Activated CD4-positive, alpha-beta T cell treated with anti-CD3 and anti-CD28 coated beads for 24 hours (primary cell): ENCODE measurements at places on chromosomes 1 and 21.

DNA sequence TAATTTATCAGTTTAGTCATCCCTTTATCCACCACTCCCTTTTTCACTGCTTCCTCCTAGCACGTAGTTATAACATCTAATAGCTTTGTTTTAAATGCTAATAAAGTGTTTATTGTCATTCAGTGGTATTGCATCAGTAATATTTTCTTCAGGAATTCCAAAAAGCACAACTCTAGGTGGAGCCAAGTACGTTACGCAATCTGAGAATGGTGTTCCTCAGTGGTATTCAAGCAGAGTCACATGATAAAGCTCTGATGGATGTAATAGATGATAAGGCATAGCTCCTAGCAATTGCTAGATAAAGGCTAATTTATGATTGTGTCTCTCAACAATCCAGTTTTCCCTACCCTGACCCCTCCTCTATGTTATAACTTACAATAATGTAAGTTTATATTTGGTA lies 494.6 kb upstream of the ADGRL4 start:
- no peak for DNase-seq

DNA sequence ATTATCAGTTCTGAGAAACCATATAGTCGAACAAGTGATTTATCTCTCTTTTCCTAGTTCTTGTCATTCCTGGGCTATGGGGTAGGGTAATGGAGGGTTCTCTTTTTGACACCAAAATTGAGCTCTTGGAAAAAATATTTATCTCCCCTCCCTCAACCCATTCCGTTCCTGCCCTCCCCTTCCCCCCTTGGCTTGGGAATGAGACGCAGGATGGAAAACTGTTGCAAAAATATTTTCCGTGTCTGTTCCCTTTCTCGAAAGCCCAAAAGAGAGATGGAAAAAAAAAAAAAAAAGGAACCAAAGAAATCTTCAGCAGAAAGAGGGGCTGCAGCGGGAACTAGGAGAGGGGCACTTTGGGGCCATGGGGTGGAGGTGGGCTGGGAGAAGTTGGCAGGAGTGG lies 766 bp downstream of the ATP2B4 start:
- no peak for DNase-seq

DNA sequence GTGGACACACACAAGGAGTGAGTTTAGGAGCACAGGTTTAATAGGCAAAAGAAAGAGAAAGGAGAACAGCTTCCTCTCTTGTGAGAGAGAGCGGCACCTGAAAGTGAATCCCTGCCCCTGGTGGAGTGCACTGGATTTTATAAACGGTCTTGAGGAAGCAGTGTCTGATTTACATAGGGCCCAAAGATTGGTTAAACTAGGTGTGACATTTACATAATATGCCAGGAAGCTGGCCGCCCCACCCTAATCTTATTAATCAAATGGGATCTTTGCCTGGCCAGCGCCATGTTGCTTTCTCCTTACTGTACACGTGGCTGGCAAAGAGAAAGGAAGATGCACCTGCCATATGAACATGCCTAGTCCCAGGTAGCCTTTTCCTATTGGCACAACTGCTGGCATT lies 38.7 kb downstream of the CFH start:
- DNase-seq = no peak

GRCh38 chr1:71785000-71785399 lies 497.3 kb downstream of the NEGR1 start:
- DNase-seq = no peak

DNA sequence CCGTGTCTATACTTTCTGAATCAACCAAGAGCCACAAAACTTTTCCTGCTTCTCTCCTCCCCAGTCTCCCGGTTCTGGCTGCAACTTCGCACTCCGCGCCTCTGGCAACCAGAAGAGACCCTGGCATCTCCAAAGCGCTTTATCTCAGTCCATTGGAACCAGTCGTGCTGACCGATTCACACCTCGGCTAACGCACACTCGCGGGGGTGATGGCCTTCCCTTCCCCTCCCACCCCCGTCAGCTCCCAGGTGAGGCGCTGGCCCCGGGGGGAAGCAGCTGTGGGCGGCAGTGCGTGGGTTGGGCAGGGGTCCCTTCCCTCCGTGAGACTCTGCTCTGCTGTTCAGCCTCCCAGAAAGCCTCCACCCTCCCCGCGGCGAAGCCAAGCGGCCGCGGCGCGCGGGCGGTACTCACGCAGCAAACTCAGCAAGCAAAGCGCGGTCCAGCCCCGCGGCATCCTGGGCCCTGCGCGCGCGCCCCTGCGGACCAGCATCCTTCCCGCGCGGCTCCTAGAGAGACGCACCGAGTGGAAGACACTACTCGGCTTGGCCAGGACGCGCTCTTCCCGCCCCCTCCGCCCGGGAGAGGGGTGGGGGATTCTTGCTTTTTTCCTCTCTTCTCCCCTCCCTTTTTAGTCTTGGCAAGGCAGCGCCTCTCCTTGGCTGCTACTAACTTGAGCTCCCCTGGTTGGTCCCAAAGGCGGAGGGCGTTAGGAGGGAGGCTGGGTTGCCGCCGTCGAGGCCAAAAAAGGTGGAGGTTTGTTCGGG lies at the start of gene CD34:
Gene CD34 (minus strand): TSS at position 535 of the 764 bp plus-strand sequence. CDS start 45 bp downstream, at position 490.
- peak; percentile 21 for DNase-seq

DNA sequence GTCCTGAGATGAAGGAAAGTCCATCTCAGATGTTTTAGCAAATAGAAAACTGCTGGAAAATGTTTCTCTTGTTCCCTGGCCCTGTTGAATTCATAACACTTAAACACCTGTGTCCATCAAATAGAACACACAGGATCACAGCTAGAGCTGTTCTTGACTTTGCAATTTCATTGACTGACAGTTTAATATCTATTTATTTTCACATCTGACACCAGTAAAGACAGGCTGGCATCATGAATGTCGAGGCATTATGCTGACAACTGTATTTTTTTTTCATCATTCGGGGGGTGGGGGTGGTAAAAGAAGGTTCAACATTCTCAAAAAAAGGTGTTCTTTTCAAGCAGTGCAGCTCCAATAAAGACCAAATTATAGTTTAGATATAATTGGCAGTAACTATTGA lies 591.2 kb upstream of the PTBP2 start:
- DNase-seq = no peak

DNA sequence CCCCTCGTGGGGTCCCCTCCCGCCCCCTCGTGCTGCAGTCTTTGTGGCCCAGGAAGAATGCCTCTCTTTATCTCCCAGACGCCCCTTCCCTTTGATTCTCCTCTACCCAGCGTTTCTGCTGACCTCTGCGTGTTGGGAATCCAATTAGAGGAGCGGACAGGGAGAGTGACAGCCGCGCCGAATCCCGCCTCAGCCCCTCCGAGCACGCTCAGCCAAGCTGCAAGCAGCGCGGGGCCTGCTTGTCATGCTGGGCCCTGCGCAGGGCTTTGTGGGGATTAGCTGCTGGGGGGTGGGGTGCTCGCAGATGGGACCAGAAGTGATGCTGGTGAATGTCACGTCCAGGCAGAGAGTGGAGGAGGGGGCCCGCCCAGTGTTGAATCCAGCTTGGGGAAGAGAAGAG lies 91.1 kb downstream of the EPHB2 start:
- DNase-seq = no peak

- no peak for DNase-seq
Observed at GRCh38 chr1:115164940-115165705, 75.8 kb upstream of the TSPAN2 start.

GRCh38 chr1:36083635-36084496 lies at the start of gene TEKT2:
Gene TEKT2 (plus strand): TSS chr1:36084094. CDS start chr1:36084922, 828 bp downstream.
- DNase-seq = no peak

GRCh38 chr1:205188098-205188497 lies 23.4 kb downstream of the DSTYK start:
- DNase-seq = no peak

GRCh38 chr1:65416767-65417166 lies 3.7 kb upstream of the LEPR start:
- no peak for DNase-seq

DNA sequence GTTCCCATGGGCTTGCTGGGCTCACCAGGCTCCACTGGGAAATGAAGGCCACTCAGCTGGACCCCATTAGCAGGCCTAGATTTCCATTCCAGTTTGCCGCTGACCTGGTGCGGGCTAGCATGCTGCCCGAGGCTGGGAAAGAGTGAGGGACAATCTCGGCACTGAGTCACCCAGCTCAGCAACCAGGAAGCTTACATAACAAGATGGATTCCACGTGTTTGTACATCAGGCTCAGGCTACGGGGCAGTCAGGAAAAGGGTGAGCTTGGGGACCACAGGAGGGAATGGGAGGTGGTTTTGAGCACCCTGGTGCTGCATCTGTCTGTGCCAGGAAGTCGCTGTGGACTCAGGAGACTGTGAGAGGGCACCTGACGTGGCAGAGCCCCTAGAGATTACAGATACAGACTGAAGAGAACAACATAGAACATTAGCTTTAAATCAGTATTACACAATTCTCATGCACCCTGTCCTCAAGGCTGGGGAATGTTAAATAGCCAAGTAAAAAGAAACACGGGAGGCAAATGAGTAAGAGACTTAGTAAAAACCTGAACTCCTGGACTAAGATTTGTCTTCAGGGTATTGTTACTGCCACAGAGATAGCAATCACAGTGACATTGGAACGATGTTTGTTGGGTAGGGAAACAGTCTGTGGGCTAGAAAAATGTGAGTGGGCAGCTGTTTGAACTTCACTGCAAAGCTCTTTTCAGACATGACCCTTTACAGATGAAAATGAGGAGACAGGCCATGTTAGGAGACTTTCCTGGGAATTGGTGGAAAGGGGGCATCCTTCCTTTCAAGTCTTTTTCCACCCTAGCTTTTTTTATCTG lies 51.1 kb downstream of the GLUL start:
- no peak for DNase-seq

GRCh38 chr1:98157524-98158313 lies 236.9 kb upstream of the DPYD start:
- DNase-seq = no peak

DNA sequence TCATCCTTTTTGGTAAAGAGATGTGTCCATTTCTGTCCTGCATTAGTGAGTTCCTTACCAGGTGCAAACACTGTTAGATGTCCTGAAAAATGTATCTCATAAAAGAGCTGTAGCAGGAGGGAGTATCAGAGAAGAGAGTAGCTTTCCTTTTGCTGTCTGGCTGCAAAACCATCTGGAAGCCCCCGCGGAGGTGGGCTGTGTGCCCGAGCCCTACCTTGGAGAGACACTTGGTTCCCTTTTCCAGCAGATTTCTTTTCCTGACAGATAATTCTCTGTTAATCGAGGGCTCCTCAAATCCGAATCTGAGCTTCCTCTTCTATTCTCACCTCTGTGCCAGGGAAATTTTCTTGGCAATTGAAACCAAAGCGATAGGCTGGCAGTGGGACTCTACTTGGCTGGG lies 53.0 kb downstream of the KIF26B start:
- no peak for DNase-seq
